ENCODE measurements at places on chromosomes 6 and 20.

DNA sequence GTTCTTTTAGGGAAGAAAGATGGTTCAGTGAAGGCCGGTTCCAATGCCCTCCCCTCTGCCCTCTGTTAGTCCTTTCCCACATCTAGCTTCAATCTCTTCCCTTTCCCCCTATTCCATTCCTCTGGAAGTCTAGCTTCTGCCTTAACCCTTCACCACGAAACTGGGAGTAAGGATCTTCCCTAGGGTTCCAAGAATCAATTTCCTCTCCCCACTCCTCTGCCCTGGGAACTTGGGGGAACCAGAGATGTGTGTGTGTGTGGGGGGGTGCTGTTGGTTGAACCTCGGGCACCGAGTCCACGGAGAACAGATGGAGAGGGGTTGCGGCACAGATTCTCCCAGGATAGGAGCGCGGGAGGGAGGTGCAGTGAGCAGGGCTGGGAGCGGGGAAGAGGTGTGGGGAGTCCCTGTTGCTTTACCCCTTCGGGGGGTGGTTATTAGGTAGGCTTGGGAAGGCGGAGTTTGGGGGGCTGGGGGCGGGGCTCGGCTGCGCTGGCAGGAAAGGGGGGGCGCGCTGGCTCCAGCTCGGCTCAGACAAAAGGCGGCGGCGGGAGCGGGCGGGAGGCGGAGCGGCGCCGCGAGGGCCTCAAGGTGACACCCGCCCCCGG, at the start of gene TMEM151B:
Gene TMEM151B (plus strand): TSS at position 530 of the 605 bp plus-strand sequence. CDS start 293 bp downstream, outside the sequence.
- no peak for DNase-seq

DNA sequence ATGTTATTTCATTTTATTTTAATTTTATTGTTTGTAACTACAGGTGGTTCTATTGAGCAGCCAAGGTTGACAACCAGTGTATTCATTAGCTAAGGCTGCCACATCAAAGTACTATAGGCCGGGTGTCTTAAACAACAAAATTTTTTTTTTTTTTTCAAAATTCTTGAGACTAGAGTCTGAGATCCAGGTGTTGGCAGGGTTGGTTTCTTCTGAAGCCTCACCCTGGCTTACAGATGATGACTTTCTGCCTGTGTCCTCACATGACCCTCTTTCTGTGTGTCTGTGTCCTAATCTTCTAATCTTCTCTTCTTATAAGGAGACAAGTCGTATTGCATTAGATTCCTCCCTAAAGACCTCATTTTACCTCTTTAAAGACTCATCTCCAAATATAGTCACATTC, 208.4 kb downstream of the MANEA start:
- no peak for DNase-seq

DNA sequence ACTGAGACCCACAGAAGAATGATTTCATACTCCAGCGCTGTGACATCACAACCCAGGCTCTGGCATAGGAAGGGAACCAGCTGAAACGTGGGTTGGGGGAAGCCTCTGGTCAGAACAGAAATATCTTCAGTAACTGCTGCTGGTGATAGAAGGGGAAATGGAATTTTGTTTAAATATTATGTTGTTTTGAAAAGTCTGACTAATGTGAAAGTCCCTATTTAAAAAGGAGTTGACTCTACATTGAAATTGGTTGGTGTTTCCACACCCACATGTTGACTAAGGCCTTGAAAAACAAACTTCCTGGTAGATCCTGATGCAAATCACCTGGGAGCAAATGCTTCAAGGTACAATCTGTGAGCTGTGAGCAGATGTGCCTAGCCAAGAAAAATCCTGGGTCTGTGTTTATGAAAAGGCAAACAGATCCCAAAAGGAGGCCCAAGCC, 24.5 kb upstream of the TCP11 start:
- DNase-seq, result no peak

GRCh38 chr20:47688385-47689381, 96.6 kb downstream of the SULF2 start:
- no peak for DNase-seq

- no peak for DNase-seq
Measured at GRCh38 chr6:69973763-69974162, 107.4 kb downstream of the COL19A1 start.

GRCh38 chr6:43628393-43629103, 516 bp downstream of the GTPBP2 start:
- peak; percentile 26 for DNase-seq

DNA sequence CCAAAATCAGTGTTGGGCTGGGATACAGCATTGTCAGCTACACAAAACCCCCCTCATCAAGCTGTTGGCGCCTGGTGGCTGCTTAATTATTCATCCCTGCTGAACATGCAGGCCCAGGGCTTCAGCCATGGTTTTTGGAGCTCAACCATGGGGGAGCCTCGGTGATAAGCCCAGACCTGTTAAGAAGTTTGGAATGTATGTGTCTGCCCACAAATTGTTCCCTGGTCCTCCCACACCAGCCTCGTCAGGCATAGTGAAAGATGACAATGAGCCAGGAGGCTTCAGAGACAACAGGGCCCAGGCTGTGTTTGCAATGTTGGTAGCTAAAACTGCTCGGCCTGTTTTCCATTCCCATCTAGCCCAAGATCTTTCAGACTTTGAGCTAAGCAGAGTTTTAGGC, 34.8 kb upstream of the SIRPA start:
- no peak for DNase-seq

DNA sequence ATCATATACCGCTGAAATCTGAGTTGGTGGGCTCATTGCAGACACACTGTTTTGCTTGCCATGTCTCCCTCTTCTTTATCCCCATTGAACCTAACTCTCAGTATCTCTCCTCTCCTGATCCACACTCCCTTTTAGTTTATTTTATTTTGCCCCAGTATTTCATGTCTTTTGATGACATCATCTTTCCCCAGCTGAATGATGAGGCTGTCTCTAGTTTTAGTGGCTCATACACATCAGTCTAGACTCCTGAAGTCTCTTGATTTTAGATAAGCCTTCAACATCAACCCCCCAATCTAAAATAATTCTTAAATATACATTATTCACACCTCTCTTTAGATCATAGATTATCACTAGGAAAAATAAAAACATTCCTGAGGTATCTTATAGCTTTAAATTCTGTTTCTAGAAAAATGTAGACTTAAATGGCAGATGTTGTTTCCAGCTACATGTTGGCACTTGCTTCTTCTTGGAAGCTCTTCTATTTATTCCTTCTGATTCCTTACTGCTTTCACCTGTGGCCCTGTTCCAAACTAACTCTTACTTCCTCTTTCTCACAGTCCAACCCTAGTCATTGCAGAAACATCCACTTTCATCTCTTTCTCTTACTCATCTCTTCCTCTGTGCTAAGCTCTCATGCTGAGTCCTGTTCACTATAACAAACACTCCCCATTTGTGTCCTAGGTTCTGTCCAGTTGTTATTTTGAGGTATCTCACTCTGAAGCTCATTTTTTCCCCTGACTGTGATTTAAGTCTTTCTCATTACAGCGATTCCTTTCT, 191.9 kb upstream of the SLC35B3 start:
- DNase-seq, result no peak

Data from stimulated activated CD4-positive, alpha-beta T cell treated with anti-CD3 and anti-CD28 coated beads, TNF-alpha, amount 100 ng/mL, for 4 hours (primary cell).